ENCODE measurements at places on chromosomes 2 and 18. TPM values are rescaled to one million over a fixed set of nuclear protein-coding genes. Genes with fewer than 3 reads are reported as not detected.

C2orf72 gene
- total RNA-seq = 0.22 TPM

LOXHD1 gene
- total RNA-seq = not detected

- DNase-seq = no peak
Observed at GRCh38 chr18:46466234-46467160, 190.5 kb downstream of the LOXHD1 start.

GRCh38 chr2:40824278-40824677 is 372.4 kb upstream of the SLC8A1 start:
- no peak for DNase-seq

DNA sequence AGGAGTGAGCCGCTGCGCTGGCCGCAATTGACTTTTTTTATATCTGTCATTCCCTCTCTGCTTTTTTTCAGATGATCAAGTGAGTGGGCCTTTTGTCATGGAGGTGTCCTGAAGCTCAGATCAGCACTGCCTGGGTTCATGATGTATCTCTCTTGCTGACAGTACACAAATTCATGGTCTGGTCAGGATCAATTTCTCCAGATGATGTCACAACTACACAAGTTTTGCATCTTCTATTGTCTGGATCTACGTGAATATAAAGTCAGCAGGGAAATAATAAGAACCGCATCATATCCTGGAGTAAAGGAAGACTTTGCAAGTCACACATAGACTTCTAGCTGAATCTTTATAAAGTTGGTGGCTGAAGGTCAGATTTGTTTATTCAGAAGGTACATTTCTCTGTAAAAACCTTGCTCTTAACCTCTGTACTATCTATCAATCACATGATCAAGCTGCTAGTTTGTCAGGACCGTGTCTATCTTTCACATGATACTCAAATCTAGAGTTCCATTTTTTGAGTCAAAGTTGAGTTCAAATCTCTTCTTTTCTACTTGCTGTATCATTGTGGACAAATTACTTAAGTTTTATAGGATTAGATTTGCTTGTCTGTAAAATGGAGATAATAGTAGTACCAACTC is 13.1 kb upstream of the CD28 start:
- DNase-seq = no peak

DNA sequence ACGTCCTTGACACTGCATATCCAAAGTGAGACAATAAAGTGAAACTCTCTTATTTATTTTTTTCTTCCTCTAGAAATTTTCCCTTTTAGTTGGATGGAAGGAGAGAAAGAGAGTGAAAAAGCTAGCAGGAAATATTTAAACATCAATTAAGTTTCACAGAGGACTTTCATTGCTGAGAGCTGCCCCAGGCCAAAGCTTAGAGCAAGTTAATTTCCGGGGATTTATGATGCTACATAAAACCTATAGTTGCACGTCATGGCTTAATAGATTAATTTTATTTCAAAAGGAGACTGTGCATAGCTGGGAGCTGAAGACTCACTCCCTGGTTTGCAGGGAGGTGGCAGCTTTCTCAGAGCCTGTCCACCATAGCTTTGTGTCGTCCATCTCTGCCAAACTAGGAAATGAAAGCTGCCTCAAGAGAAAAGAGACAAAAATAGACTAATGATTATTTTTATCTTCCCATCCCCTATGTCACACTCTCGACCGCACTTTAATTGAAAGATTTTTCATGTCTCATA is 323.3 kb upstream of the RAB6C start:
- DNase-seq = no peak

- DNase-seq = no peak
Observed at GRCh38 chr2:20556756-20557155, 94.1 kb downstream of the HS1BP3 start.

DNA sequence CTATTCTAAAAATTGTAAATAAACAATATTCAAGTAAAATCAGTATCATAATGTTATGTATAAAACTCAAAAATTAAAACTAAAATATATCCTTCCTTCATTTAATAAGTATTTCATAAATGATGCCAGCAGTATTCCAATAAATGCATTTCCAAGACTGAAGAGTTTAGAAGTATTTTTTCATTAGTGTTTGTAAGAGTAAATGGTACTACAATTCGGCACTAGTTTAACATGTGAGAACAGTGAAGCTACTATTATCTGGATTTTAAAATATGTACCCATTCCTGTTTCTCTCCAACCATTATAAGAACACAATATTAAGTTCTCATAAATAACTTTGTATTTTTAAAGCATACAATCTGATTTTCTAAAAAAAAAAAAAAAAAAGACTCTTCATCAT is 3.3 kb downstream of the BAZ2B start:
- no peak for DNase-seq

- no peak for DNase-seq
Observed at GRCh38 chr18:6668836-6669235, 60.7 kb upstream of the ARHGAP28 start.

- peak; percentile 44 for DNase-seq
Observed at GRCh38 chr2:100422320-100423055, 5.0 kb upstream of the CHST10 start.

INHBB gene
- total RNA-seq = not detected

DNA sequence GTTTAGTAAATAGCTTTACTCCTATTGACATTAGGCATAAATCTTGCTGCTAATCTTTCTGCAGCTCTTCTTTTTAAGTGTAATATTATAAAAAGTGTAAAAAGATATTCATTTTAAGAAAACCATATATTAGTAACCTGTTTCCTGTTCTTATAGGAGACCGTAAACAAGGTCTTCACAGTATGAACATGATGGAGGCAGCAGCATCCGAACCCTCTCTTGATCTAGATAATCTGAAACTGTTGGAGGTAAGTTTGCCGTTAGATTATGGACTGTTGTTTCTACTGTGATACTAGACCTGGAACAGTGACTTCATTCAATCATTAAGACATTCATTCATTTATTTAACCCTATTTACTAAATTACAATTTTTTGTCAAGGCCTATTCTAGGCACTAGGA is 120.0 kb upstream of the FAM117B start:
- DNase-seq = no peak

- no peak for DNase-seq
Observed at GRCh38 chr2:207897541-207898353, 127.6 kb downstream of the PLEKHM3 start.

- DNase-seq = no peak
Observed at GRCh38 chr2:121634354-121635307, 14.6 kb downstream of the CLASP1 start.

DNA sequence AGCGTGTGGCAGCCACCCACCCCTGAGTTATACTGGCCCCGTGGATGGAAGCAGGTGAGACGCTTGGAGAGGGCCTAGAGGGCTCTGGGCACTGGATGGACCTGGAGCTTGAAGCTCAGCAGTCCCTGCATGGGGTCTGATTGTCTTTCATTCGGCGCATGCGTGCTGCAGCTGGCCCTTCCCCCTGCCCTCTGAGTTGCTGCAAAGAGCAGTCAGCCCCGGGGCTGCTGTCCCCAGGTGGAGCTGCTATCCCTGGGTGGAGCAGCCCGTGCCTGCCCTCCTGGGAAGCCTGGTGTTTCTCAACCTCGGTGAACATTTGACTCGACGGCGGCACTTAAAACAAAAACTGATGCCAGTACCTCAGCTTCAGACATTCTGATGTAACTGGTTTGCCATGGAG is 29.6 kb downstream of the IGFBP5 start:
- no peak for DNase-seq

DNA sequence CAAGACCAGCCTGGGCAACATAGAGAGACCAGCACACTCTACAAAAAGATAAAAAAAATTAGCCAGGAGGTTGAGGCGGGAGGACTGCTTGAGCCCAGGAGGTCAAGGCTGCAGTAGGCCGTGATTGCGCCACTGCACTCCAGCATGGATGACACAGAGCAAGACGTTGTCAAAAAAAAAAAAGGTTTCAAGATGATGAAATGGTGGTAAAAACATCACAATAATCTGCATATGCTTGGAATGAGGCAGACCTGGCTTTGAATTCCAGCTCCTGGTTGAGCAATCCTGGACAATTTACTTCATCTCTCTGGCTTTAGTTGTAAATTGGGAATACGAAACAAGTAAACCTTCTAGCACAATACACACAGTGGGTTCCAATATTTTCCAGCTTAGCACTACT is 24.1 kb downstream of the USP40 start:
- DNase-seq = no peak

DNA sequence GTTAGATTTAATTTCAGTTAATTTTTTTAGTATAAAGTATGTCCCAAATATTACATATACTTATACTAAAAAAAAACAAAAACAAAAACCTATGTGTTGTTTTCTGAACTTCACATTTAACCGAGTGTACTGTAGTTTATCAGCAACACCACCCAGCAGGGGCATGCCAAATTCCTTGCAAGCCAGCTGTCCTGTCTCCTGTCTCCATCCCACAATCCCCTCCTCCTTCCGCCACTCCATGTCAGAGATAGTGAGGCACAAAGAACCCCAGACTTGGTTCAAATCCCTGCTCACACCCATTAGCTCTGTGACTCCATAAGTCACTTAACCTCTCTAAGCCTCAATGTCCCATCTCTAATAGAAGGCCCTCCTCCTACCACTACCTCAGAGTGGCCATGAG is 9.4 kb downstream of the CHST10 start:
- no peak for DNase-seq

DNA sequence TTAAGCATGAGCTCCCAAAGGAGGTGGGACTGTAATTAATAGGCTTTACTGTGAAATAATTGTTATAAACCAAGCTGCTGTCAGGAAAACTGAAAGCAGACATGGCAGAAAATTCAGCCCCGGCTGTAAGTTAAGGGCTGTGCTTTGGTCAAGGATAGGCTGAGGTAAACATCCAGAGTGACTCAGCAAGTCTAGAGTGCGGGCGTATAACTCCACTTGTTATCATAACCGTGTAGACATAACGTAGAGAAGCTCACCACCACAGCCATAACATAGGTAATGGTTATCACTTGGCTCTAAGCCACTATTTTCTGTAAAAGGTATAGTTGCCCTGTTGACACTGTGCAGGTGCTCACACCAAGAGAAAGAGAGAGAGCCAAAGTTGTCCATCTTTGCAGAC is 316.8 kb downstream of the DCDC2C start:
- DNase-seq = no peak

All from K562 (cell line).